ENCODE measurements at places on chromosomes 7 and 10. TPM values are rescaled to one million over a fixed set of nuclear protein-coding genes. Genes with fewer than 3 reads are reported as not detected.
A peak's percentile ranks its signal among the peaks of the same experiment; 100 is the strongest.

The TCAF2 gene
- total RNA-seq = 0.38 TPM

The RADIL gene
- 3.9 TPM for total RNA-seq

The FRG2B gene
- not detected for total RNA-seq

DNA sequence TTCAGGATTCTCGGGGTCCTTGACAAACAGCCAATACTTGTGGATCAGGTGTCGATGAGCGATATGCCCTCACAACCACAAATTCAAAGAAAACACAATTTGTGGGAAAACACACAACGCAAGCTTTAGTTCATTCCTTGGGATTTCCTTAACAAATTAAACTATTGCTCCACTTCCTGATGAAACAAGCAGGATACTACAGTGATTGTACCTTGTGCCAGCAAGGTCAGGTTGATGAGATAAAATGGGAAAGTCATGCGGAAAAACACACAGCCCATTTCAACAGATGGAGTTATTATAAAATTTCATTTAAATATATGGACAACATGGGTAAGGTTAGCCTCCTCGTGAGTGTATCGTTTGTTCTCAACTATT is 8.8 kb upstream of the RHOBTB1 start:
- no peak for DNase-seq

The PDZD8 gene
- 20.0 TPM for total RNA-seq

DNA sequence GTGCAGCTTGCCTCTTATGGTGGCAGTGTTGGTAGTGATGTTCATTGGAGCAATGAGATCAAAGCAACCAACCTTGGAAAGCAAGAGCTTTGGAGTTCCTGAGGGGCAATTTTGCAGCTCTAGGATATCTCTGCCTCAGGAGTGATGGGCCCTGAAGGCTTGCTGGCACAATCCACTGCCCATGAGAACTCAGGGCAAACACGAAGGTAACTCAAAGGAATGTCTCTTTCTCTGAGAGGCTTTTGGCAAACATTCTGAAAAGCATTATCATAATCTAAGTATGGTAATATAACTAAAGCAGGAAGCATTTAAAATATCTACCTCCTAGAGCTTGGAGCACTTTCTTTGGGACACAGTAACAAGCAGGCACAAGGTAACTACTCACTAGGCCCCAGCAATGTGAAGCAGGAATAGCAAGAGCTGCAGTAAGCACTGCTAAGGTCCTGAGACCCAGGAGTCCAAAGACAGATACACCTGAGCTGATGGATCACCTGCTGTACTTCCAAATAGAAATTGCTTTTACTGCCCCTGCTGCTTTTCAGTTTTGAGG is 103.1 kb downstream of the NRF1 start:
- no peak for DNase-seq

- no peak for DNase-seq
Measured at GRCh38 chr10:100245484-100246220, 16.3 kb upstream of the CHUK start.

GRCh38 chr7:151449990-151450389 is 10.0 kb upstream of the CRYGN start:
- DNase-seq = no peak

GRCh38 chr7:132257253-132257652 is 319.0 kb downstream of the PLXNA4 start:
- DNase-seq = no peak

GRCh38 chr7:73904219-73905137 is 43.5 kb downstream of the TMEM270 start:
- DNase-seq = no peak

The TFR2 gene
- 0.22 TPM for total RNA-seq

GRCh38 chr10:5544216-5544805 is 19.6 kb downstream of the CALML3 start:
- DNase-seq = no peak

GRCh38 chr10:131862548-131862947 is 38.3 kb upstream of the PPP2R2D start:
- no peak for DNase-seq

DNA sequence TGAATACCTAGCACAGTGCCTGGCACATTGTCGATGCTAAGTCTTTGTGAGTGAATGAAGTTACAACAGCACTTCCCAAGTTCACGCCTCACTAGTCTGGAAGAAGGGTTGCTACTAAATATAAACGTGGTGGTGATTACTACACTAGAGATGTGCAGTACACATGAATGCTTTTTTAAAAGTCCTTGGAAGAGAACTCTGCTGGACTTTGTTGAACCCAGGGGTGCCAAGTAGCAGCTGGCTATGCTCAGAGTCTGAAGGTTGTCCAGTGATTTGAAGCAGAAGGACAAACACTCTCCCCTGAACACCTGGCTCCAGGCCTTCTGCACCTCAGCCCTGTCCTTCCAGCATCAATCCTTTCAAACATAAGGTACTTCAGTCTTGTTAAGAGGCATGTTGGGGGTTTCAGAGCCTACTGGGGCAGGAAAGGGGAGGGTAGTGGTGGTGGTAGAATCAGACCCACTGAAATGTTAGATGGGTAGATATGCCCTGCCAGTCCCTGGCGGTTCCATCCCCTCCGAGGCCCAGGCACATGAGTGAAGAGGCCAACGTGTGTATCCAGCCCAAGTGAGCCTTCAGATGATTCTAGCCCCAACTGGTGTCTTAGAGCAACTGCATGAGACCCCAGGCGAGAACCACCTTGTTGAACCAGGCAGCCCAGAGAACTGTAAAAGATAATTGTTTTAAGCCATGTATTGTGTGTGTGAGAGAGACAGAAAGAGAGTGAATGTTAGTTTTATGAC is 94.4 kb downstream of the TAX1BP1 start:
- no peak for DNase-seq

DNA sequence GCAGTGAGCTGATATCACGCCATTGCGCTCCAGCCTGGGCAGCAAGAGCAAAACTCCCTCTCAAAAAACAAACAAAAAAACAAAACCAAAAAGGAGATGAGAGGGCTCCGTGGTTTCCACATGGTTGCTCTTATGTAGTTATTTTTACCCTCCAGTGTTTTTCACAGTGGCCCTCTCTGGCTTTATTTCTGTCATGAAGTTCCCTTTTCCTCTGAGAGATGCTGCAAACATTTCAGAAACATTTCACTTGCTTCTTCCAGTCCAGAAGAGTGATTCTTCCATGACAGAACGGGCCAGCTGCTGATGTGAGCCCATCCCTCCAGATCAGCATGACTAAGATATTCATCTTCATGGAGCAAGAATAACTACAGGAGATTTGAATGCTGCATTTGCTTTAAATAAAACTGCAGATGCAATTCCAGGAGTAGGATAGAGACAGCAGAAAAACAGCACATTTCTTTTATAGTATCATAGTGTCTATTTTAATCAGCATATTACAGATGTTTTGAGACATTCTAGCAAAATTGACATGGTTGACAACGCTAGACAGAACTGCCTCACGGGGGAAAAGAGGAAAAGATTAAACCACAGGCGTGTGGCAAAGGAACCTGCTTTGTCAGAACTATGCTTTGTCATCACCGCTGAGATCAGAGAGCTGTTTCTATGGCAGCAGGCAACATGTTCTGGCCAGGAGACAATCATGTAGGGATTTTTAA is 40.3 kb downstream of the NRCAM start:
- no peak for DNase-seq

DNA sequence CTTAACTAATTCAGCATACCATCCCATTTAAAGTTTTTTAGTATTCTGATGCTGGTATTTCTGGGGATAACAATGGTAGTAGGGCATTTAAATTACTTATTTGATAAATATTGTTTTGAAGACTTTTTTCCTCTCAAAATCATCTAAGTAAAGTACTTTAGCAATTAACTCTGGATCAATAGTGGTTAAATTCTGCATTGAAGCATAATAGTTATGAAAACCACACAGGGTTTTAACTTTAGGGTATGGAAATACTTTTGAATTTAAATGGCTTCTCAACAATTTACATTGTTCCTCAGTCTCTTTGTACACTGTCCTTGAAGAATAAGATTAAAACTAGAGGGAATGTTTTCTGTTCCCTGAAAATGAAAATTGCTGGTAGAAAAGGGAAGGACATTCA is 202.6 kb upstream of the STEAP4 start:
- no peak for DNase-seq

- no peak for DNase-seq
Measured at GRCh38 chr10:44576702-44577191, 191.8 kb upstream of the CXCL12 start.

- peak; percentile 67 for DNase-seq
Measured at GRCh38 chr10:132446661-132447445, 49.9 kb downstream of the PWWP2B start.

The HMX3 gene
- not detected for total RNA-seq

The KLHDC10 gene
- 27.6 TPM for total RNA-seq

- DNase-seq = no peak
Measured at GRCh38 chr10:131762789-131763696, 137.8 kb upstream of the PPP2R2D start.

The PRRT4 gene
- total RNA-seq = 2.7 TPM

The STK32C gene
- total RNA-seq = 7.0 TPM

- peak; percentile 80 for DNase-seq
Measured at GRCh38 chr7:90119178-90119971, 34.9 kb upstream of the STEAP1 start.

DNA sequence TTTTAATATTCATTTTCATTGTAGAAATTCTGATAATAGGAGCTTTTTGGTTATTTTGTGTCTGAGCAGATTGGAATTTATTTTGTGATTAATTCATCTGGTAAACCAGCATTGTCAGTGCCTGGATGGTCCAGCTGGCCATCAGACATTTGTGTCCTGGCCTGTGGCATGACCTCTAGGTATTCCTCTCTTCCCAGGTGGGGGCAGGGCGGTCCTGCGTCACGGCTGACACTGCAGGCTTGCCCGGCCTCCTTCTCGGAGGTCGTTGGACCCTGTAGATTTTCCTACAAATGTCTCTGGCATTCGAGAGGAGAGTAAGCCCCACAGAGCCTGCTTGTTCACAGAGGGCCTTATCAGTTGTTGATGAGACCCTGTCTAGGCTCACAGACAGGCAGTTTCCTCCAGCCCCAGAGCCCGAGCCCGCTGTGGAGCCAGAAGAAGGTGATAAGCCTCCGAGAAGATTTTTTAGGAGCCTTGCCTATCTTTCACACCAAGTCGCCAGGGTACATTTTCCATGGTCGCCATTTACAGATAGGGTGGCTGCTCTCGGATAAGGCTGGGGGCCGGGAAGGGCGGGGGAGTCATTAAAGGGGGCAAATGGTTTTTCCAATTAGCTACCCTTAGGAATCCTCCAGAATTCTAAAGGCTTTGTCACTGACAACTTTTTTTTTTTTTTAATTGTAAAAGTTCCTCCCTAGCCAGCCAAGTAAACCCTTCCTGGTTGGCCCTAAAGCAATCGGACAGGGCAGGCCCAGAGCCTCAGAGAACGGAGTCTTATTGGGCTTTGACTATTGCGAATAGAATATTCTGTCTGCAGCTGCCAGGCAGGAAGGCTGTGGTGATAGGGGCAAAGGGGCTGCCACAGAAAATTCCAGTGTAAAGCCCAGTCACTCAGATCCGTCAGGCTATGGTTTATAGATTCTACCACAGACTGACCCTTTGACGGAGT is 78.1 kb upstream of the TBX20 start:
- no peak for DNase-seq
